NCI-H1105 treated with DMSO at 0.1 percent for 48 hours (cell line): ENCODE measurements at places on chromosomes 7 and 10.

DNA sequence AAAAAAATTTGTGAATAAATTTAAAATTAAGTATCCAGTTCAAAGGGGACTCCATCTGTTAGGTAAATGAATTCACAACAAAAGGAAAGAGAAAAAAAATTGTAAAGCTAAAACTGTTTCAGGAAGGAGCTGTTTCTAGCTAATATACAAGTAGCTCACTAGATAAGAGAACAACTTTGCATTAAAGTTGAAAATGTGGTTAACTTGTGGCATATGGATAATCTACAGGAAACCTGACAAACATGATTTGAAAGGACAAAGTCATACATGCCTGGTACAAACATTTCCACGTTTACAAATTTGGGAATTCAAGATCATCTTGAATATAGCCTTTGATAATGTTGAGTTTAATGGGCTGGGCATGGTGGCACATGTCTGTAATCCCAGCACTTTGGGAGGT is 8.9 kb downstream of the NT5C3A start:
- no peak for DNase-seq

GRCh38 chr10:113961182-113962031 is 82.3 kb upstream of the ADRB1 start:
- no peak for DNase-seq

- DNase-seq = no peak
Observed at GRCh38 chr10:29420744-29421143, 131.9 kb downstream of the LYZL1 start.

GRCh38 chr10:61692447-61693010 is 29.8 kb downstream of the CABCOCO1 start:
- DNase-seq = no peak

GRCh38 chr7:133784486-133785001 is 342.6 kb upstream of the LRGUK start:
- DNase-seq = peak; percentile 11

DNA sequence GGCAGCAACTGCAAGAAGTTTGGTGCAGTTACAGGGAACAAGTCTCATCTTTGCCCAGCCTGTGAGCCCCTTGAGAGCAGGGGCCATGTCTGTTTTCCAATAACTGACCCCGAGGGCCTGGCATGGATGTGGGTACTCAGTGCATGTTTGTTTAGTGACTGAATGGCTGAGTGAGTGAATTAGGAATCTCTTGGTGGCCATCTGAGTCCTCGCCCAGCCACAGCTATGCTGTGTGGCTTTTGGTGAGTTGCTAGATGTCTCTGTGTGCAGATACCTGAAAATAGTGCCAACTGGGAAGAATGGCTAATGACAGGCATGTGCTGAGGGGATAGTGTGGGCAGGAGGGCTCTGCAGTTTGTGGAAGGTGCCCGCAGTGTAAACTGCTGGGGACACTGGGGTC is 54.4 kb upstream of the PCBD1 start:
- no peak for DNase-seq

DNA sequence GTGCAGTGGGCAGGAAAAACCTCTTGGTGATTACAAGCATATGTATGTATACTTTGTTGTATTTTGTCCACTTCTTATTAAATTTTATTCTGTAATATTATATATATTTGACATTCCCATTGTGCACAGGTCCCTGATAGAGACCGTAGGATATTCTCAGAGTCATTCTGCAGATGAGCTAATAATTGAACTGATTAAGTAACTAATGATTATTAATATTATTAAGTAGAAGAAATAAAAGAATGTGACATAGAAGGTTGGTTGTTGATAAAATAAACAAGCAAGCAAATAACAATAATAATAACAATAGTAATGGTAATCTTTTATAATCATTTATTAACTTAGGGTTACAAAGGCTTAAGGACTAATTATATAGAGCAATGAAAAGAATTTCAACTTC is 780.6 kb upstream of the ZWINT start:
- DNase-seq = no peak

DNA sequence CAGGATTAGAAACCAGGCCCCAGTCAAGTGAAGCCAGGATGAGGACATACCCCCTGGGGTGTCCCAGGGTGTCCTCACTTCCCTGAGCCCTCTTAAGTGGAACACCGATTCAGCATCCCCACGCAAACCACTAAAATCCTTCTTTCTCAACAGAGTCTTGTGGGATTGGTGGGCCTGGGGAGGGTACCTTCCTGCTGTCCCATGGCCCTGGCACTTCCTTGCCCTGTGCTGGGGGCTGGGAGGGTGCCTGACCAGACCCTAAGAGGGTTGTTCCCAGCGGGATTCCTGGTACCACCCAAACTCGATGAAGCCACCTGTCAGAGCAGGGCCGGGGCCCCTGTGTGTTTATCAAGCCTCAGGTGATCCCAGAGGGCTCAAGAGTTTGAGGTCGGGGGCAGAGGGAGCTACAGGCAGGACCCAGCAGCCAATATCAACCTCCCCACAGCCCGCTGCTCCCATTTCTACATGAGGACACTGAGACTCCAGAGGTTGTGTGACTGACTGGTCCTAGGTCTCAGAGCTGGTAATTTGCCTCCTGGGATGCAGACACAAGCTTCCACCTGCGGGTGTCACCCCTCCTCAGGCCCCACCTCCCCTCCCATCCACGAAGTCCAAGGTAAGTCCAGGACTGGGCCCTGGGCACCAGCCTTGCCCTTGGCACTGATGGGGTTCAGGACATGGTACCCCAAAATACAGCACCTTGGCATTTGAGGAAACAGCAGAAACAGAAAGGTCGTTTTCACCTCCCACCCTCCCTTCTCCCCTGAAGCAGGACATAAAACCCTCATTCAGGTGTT is 31.4 kb downstream of the OAT start:
- DNase-seq = no peak

DNA sequence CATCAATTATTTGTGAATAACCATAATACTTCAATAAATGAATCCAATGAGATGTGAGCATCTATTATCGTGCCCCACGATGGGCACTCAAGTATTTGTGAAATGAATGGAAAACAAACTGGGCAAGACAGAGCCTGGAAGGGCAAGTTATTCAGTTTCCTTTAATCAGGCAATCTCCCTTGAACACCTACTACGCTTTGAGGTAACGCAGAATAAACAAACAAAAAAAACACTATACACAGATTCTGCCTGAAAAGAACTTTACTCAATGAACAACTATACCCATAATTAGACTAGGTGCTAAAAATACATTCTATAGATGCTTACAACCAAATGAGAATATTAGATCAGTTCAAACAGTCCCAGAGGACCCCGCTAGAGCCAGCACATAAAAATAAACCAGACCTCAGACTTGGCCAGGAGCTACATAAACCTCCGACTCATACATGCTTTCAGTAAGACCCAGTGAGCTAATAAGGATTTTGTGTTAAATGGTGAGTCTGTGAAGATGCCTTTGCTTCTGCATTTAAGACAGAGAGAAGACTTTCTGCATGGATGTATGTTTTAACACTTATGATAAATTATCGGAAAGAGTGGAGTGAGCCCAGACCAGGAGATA is 121.3 kb downstream of the MPP7 start:
- DNase-seq = no peak

DNA sequence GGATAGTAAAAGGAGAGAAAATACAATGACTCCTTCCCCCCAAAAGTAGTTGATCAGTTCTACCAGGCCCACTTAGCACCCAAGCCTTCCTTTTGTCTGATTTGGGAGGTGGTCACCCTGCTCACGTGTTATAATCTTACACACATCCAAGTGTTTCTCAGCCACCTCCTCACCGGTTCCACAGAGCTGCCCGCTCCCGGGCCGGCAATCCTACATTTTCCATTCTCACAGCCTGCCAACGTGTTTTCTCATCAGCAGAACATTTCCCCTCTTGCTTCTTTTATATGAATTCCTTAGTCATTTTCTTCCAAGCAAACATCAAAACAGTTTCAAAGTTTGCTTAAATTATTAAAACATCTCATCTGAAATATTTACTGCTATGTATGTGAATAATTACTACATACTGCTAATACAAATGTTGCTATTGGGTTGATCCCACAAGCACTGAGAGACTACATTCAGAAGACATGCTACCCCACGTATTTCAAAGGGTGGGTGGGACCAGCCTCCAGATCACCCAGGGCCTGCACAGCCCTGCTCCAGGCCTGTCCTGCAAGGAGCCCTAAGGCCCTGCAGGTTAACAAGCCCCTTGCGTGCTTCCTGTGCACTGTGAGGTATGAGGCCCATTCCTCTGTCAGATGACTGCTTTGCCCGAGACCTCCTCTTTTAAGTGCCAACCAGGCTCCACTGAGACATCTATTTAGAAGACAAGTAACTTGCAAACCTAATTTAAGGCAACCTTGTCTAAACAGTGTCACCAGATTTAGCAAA is 75.3 kb downstream of the GRB10 start:
- no peak for DNase-seq
